CD4-positive, alpha-beta T cell (primary cell): ENCODE measurements at places on chromosomes 4 and X. TPM values are rescaled to one million over a fixed set of nuclear protein-coding genes. Genes with fewer than 3 reads are reported as not detected.

Gene PAQR3
- total RNA-seq, result 29.5 TPM

- no peak for DNase-seq
These were observed 42.8 kb downstream of the ELOVL6 start for GRCh38 chr4:110155654-110156053.

Gene FAM184B
- not detected for total RNA-seq

- DNase-seq, result no peak
These were observed 75.8 kb downstream of the MAGEB10 start for GRCh38 chrX:27883468-27884092.

DNA sequence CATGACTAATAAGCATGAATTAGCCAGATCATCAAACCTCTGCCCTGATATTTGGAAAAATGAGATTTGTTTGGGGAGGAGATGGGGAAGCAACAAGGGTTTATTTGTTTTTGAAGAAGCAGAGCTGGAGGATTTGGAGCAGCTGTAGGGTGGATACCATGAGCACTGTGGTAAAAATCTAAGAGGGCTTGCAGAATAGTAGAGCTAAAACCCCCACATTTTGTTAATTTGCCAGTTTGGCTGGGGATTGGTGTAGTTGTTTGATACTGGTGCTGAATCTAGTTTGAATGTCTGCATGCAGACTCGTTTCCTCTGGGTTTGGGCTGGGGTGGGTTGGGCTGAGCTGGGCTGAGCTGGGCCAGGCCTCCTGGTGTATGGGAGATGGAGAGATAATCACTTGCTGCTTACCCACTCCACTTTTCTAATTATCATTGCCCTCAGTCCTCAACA, 43.7 kb downstream of the SMAD1 start:
- no peak for DNase-seq

GRCh38 chrX:3577551-3577950, 135.9 kb downstream of the PRKX start:
- DNase-seq, result no peak

- DNase-seq, result no peak
These were observed 255.8 kb downstream of the COL25A1 start for GRCh38 chr4:109046471-109047201.

DNA sequence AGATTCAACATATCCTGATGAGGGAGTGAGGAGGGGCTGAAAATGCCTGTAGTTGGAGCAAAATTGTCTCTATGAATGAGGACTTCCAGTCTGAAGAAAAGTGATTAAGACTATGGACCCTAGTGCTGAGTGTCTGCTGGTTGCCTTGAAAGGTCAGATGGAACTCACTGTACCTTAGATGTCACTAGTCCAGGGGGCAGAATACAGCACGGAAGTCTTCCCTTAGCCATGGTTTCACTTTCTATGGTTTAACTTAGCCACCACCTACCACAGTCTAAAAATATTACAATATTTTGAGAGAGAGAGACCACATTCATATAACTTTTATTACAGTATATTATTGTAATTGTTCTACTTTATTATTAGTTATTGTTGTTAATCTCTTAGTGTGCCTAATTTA, 223.1 kb downstream of the FMR1NB start:
- DNase-seq, result no peak

DNA sequence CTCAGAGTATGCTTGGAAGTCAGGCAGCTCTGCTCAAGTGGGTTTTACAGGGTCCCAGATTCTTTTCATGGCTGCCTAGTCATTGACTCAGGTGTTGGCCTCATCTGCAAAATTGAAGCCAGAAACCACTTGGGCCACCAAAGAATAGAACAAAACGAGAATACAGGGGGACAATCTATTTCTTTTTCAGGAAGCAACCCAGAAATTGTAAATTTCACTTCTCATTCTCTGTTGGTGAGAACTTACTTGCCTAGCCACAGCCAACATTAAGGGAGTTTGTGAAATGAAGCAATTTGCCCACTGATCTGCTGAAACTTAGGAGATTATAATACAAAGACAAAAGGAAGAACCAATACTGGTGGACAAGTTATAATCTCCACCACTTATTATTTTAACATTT, 8.6 kb upstream of the TKTL2 start:
- no peak for DNase-seq

GRCh38 chrX:153379971-153380581, 21.1 kb downstream of the PNMA6E start:
- no peak for DNase-seq

GRCh38 chr4:123488916-123489315, 92.3 kb downstream of the SPRY1 start:
- DNase-seq, result no peak

DNA sequence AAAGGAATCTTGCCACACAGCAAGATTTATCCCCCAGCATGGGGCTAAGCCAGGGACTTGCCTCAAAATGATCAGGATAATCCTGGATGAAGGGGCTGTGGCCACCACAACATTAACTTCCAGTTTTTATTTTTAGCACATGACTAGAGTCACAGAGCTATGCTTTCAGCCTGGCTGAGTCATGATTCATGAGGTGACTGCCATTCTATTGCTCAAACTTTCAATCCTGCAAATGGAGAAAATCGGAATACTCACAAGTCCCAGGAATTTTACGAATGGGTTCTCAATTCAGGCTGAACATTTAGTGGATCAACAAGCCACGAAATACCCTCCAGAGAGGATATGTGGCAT, 70.7 kb upstream of the HPGD start:
- DNase-seq, result peak; percentile 26

GRCh38 chr4:166274136-166274761, 401.2 kb downstream of the TLL1 start:
- no peak for DNase-seq

DNA sequence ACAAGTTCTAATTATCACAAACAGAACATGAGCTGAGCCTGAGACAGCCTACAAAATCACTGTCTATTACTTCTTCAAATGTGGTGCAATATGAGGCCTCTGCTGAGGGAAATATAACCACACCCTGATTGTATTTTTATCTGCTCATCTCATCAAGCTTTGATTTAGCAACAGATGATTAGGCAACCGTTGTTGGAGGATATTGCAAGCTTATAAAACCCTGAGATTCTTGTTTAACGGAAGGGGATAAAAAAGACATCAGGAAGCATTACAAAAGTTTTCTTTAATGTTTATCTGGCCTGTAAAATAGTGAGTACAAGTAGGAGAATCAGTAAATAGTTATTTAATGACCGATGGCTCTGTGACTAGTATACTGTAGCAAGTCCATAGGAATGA, 108.5 kb downstream of the ZNF330 start:
- no peak for DNase-seq

- DNase-seq, result no peak
These were observed 363.7 kb downstream of the ADAM29 start for GRCh38 chr4:175281894-175282293.

Gene EPHA5
- not detected for total RNA-seq

Gene SLC25A6
- total RNA-seq, result 340 TPM

Gene SHROOM2
- total RNA-seq, result not detected

DNA sequence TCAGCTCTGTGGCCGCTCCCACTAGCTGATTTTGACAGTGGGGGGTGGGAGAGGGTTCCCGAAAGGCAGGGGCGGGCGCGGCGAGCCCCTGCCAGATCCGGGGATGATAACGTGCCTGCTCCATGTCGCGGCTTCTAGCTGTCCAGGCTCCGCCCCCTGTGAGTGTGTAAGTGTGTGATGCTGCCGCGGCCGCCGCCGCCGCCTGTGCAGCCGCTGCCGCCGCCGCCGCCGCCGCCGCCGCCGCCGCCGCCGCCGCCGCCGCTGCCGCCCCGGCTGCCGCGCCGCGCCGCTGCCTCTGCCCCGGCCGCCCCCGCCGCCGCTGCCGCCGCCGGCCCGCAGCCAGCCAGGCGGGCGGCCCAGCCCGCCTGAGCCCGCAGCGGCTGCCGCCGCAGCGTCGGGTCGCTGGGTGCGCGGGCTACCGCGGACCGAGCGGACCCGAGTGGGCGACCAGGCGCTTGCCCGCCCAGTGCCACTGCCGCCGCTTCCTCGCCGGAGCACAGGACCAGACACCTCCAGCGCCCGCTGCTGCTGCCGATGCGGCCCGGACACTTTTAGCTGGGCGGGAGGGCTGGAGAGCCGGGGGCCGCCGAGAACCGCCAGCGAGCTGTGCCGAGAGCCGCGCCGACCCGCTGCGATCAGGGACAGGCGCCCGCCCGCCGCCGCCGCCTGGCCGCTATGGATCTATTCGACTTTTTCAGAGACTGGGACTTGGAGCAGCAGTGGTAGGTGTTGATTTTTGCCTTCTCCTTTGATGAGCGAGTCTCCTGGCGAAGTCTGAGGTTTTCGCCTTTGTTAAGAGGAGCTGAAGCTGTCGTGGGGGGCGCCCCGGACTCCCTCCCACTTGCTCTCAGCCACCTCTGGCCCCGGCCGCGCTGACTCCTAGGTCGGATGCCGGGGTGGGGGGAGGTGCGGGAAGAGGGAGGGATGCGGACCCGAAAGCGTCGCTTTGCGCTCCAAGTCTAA, at the start of gene AFF2:
Gene AFF2 (plus strand): TSS at position 195 of the 963 bp plus-strand sequence. CDS start 481 bp downstream, at position 676.
- peak; percentile 5 for DNase-seq

GRCh38 chr4:100876546-100876945, 358.7 kb upstream of the EMCN start:
- DNase-seq, result no peak

GRCh38 chr4:85039526-85039925, 73.0 kb upstream of the WDFY3 start:
- no peak for DNase-seq

Gene REELD1
- total RNA-seq, result 2.0 TPM

DNA sequence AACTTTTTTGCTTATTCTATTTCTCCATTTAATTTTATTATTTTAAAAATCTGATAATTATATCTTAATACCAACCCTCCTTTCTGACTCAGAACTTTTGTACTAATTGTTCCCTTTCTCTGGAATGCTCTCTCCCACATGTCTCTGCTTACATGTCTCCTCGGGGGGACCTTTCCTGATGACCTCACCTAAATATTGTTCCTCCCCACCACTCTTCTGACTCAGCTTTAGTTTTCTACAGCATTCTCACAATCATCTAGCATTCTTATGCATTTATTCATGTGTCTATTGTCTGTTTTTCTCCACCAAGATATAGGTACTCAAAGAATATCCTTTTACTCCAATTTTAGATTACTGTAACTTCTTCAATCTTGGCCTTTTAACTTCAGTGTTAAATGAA, 128.7 kb downstream of the MSL3 start:
- no peak for DNase-seq

Gene MAP9
- total RNA-seq, result 15.5 TPM

- DNase-seq, result no peak
These were observed 263.0 kb downstream of the IQCM start for GRCh38 chr4:149552601-149553000.

Gene IGFBP7
- total RNA-seq, result 0.45 TPM

Gene PPP1R2C
- not detected for total RNA-seq

GRCh38 chr4:13984991-13985800, 357.7 kb upstream of the BOD1L1 start:
- no peak for DNase-seq

Gene TRPC5OS
- not detected for total RNA-seq

DNA sequence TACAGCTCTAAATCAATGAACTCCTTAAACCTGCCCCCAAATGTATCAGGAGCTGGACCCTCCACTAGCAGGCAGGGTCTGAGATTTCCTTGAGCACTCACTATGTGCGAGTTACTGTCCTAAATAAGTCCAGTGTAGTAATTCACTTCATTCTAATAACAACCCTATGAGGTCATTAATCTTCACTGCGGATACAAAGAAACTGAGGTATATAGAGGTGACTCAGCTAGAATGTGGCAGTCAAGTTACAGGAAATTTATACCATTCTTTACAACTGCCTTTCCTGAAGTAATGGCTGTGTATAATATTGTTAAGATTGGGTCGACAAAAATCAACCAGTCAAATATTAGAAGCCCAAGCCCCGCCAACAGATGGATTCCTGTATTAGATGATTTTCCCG, 473.9 kb upstream of the FTHL17 start:
- no peak for DNase-seq

DNA sequence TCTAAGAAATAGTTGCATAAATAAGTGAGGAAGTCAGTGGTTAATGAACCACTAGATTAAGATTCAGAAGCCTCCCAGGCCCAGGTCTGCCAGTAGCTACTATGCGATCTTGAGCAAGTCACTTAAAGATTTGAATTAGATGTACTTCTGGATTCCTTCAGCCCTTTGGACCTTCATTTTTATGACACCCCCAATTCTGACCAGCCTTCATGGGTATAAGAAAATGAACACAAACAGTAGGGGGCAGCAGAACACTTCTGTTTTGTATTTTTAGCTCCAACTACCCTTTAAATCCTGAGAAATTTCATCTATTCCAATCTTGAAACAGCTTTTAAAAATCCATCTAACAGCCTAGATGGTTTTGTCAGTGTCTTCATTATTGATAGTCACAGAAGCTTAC, 19.0 kb downstream of the TMEM47 start:
- no peak for DNase-seq

DNA sequence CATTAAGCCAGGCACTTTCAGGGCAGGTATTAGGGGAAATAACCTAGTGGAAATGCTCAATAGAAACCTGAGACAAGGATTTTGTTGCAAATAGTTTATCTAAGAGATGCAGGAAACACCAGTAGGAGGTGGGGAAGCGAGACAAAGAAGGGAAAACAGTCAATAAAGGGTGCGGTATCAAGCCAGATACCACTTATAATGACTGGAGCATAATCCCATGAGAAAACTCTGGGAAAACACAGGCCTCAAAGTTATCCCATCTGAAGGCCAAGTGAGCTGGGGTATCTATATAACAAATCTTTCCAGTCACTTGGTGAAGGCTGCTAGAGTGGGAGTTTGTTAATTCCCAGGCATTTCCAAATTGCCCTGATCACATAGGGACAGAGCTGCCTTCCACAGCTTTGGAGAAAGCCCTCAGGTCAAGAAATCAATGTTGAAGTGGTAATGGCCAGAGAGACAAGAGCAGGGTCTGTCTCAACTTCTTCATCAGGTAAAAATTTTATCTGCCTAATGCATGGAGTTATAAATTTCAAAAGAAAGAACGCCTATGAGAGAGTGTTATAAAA, 9.8 kb upstream of the HMGB2 start:
- no peak for DNase-seq

GRCh38 chr4:179195887-179196286, 1753.7 kb upstream of the AGA start:
- DNase-seq, result no peak
